ENCODE measurements at places on chromosomes 2 and 18.

DNA sequence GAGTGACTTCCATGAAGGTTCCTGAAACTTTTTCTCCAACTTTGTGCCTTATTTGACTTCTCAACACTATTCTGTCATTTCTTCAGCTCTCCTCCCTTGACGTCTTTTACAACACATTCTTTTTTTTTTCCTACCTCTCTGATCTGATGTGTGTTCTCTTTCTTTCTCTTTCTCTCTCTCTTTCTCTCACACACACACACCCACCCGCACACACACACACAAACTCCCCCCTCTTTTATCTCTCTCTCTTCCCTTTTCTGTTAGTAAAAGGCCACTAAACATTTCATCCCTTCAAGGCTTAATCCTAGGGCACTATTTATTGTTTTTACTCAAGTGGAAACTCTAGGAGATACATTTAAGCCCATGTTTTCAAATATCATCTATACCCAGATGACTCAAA lies 107.8 kb upstream of the CNTNAP5 start:
- DNase-seq = no peak

DNA sequence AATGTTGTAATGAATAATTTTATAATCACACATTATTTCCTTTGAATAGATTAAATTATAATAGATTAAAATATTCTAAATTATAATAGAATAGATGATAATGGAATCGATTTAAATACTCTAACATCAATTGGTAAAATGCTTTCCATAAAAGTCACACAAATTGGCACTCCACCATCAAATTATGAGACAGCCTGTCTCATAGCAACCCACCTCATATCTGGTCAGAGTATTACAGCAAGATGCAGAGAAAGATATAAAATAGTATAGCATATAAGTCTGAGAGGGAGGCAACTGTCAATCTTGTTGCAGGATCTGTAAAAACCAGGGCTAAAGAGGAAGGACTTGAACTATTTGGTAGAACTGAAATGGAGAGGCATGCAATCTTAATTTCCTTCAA lies 98.4 kb upstream of the NCKAP5 start:
- no peak for DNase-seq

DNA sequence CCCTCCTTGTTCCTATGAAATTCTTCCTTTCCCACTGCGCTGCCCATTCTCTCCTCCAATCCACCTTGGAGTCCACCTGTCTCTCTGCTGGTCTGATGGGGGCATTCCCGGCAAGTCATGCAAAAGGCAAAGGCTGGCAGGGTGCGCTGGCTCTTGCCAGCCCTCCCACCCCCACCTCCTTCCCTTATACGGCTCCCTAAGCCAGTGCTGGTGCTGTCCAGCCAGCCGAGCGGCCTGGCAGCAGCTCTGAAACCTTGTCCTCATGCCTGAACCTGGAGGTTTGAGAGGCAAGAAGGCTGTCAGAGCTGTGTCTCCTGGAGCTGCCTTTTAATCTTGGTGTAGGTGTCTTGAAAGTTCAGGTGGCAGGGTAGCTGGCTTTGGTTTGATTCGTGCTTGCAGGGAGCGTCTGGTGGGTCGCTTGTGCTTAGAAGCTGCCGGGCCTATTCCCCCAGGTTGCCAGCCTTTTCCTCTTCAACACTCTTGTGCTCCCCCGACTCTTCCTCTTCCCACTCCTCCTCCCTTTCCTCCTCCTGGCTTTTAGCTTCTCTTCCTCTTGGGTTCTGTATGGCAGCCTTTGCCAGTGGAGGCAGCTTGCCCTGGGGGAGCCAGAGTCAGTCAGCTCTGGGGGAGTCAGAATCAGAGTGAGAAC lies 748 bp downstream of the LIPG start:
- DNase-seq = no peak

DNA sequence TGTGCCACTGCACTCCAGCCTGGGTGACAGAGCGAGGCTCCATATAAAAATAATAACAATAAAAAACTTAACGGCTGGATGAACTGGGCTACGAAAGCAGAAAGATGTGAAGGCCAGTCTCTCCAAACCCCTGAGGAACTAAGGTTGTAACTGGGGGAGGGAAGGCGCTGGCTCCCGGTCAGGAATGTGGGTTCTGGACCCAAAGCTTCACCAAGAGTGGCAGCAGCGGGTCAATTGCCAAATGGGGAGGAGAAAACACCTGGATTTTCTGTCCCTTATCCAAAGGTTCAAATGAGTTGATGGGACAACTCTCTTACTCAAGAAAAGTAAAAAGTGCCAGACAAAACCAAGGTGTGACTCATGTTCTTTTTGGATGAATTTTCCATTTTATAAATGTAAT lies 60.1 kb upstream of the TFCP2L1 start:
- DNase-seq = no peak

DNA sequence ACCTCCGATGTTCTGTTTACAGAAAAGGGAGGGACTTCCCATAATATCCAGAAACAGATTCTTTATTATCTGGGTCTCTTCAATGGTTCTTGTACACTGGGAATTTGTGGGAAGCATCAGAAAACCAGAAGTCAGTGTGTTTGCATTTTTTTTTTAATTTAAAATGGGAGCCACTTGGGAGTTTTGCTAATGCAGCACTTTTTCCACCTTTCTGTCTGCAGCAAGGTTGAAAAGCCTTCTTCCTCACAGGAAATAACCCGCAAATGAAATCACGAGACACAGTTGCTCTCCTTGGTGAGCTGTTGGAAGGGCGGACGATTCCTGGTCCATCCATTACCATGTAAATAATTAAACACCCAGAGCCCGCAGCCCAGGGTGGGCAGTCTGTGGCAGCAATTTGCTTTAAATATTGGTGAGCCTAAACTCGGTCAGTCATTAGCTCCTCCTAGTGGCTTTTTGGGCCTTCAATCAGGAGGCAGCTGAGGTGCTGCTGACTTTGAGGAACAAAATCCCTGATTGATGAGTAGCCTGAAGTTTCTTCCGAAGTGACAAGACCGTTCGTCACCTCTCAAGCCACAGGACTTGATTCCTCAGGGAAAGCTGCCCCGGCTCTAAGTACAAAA lies 471.5 kb downstream of the EPHA4 start:
- DNase-seq = no peak

- DNase-seq = no peak
Observed at GRCh38 chr2:205188239-205189138, 493.8 kb upstream of the NRP2 start.

DNA sequence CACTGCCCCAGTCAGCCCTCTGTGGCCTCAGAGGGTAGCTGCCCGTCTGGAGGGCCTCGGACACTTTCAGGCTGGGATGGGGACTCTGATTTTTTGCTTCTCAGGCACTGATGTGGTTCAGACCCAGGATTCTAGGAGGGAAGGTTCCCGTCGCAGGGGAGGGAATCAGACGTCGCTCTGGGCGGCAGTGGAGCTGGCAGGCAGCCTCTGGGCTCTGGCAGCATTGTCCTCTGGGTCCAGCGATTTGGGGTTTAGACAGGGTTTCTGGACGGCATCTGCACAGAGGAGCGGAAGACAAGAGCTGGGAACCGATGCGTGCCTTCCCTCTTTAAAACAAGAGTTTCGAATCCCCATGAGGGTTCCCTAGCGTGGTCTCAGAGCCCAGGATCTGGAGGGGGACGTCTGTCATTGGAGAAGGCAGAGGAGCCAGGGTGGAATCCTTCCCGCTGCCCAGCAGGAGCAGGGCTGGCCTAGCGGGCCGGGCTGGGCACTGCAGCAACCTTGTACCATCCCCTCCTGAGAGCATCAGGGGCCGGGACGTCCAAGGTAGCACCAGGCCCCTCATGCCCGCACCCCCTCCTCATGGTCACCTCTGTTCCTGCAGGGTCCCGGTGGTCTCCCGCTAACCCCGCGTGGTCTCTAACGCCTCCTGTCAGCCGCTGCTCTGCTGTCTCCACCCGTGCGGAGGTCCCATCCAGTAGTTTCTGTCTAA lies 246.0 kb downstream of the AGAP1 start:
- DNase-seq = no peak

- no peak for DNase-seq
Observed at GRCh38 chr2:86632672-86633071, 9.0 kb upstream of the RNF103 start.

DNA sequence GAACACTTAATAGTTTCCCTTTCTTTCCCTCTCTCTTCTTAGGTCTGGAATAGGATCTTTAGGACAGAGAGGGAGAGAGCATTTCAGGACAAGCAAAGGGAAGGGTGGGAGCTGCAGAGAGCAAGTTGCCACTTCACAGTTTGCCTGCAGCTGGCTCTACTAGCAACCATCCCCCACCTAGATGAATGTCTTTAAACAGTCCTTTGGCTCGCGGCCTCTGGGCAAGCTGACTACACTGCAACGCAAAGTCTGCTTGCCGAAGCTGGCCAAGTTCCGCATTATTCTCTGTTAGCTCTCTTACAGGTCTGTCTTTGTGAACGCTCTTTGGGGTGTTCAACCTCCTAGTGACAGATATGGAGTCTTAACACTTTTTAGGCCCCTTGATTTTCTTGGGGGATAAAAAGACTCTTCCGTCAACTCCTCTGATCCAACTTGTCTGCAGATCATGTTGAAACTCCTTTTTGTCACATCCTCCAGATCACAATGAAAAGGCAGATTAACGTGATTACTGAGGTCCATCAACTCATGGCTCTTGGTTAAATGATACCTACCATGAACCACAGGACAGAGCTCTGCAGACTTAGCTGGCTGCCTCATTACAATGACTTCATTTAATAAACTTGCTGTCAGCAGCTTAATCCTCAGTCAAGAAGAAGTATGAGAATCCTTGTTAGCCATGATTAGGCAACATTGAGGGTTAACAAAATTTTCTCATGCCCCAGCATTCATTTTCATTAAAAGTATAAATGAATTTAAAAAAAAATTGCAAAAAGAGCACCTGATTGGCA lies 74.6 kb downstream of the SLC4A3 start:
- no peak for DNase-seq

GRCh38 chr2:174135981-174136380 lies 112.4 kb downstream of the OLA1 start:
- no peak for DNase-seq

GRCh38 chr18:68922392-68922791 lies 124.5 kb downstream of the CCDC102B start:
- DNase-seq = no peak

- no peak for DNase-seq
Observed at GRCh38 chr2:29582062-29582461, 339.3 kb downstream of the ALK start.

GRCh38 chr2:107108556-107108955 lies 222.6 kb upstream of the ST6GAL2 start:
- no peak for DNase-seq

DNA sequence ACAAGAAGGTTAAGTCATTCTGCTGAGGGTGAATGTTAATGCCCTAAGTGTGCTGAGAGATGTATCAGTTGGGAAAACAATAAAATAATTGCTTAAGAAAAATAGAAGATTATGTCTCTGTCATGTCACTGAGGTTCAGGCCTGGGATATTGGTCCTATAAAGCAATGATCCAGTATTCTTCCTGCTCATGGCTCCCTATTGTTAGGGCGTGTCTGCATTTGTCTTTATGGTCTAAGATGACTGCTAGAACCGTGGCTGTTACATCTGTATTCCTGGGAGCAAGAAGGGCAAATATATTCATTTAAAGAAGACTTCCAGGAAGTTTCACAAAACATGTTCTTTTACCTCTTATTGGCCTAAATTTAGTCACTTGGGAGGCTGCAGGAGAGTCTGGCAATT lies 125.0 kb downstream of the KCNE4 start:
- no peak for DNase-seq

- DNase-seq = no peak
Observed at GRCh38 chr18:75504469-75504868, 77.0 kb upstream of the SMIM21 start.

GRCh38 chr2:26251893-26252292 lies 7.2 kb downstream of the HADHB start:
- no peak for DNase-seq

- DNase-seq = no peak
Observed at GRCh38 chr2:216632952-216633615, at the start of gene IGFBP2. TSS of gene IGFBP2 (plus strand) at chr2:216633420. CDS start at chr2:216633524, 104 bp downstream.

- DNase-seq = no peak
Observed at GRCh38 chr2:172953970-172954852, 121.4 kb upstream of the MAP3K20 start.

DNA sequence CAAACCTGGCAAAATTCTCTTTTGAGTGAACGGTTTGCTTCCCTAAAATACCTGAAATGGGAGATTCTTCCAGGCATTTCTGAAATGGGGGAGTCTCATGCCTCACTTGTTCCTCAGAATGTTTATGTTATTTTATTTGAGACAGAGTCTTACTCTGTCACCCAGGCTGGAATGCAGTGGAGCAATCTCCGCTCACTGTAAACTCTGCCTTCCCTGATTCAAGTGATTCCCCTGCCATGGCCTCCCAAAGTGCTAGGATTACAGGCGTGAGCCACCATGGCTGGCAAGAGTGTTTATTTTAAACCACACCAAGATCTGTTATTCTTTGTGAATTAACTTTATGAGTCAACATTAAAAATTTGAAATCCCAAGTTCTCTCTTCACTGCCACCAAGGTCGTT lies 6.4 kb upstream of the FHL2 start:
- no peak for DNase-seq

DNA sequence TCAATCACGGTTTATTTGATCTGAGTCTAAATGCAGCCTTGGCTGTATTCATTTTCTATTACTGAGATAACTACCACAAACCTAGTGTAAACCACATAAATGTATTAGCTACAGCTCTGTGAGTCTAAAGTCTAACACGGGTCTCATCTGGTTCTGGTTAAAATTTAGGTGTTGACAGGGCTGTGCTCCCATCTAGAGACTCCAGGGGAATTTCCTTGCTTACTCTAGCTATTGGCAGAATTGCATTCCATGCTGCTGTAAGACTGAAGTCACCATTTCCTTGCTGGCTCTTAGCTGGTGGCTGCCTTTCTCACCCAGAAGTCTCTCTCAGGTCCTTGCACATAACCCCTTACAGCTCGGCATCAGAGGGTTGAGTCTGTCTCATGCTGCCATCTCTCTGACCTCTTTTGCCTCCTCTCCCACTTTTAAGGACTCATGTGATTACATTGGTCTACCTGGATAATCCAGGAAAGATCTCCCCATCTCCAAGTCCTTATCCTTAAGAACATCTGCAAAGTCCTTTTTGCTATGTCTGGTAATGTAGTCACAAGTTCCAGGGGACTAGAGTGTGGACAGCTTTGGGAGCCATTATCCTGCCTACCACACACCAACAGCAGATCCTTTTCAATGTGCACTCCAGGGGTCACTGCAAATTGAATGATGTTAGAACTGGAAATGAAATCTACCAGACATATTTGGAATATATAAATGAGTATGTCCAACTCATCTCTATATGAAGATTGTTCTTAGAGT lies 207.0 kb upstream of the AGAP1 start:
- no peak for DNase-seq

- no peak for DNase-seq
Observed at GRCh38 chr2:137252934-137253333, 487.6 kb downstream of the THSD7B start.
